ENCODE measurements at places on chromosomes 5 and 9. TPM values are rescaled to one million over a fixed set of nuclear protein-coding genes. Genes with fewer than 3 reads are reported as not detected.
A peak's percentile ranks its signal among the peaks of the same experiment; 100 is the strongest.

The CARD9 gene
- total RNA-seq = 1.2 TPM

GRCh38 chr5:8493176-8493575, 624.2 kb downstream of the MTRR start:
- ATAC-seq = no peak

The CYLC2 gene
- 0.38 TPM for total RNA-seq

DNA sequence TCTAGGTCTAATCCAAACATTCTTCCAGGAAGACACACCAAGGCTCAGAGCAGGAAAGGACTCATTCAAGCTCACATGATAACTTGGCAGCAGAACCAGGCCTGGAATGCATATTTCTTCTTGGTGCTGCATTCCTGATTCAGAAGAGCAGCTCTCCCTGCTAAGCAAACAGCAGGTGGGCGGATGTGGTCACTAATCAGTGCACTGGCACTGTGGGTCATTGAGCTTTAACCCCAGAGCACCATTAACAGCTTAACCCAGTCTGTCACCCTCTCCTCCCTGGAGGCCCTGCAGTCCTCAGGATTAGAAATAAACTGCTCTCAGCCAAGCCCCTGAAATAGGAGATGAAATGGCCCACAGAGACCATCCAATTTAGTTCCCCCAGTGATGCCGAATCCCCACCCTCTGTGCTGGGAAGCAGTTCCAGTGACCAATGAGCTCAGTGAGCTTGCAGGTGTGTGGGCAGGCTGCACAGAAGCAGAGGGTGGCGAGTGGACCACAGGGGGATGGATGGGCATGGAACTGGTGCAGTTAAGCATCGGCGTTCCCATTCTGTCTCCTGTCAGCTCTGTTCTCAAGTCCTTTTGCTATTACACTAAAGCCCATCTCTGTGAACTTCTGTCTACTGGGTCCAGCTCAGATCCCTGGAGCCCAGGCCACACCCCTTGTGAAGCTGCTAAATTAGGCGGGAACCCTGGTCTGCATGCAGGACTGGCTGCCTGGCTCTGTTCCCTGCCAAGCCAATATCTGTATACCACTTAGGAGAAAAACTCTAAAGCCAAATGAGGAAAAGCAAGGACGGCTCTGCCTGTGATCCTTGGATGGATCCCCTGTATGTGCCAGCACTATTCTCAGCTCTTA, 16.6 kb upstream of the MEGF9 start:
- peak; percentile 76 for ATAC-seq

The PCDHAC2 gene
- total RNA-seq = 0.19 TPM

DNA sequence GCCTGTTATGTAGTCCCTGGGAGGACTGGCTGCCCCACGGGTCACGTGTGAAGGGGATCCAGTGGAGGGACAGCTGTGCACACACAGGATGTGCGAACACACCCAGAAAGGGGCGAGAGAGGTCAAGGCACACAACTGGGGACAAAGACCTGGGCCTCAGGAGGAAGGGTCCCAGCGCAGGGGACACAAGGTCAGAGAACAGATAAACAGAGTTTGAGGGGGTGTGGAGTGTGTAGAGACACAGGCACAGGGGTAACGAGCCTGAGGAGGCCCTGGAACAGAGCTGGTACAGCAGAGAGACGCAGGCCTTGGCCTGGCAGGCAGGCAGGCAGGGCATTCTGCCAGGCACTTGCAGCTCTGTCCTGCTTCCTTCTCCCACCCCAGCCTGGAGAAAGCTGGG, 14.8 kb upstream of the PSMD5 start:
- peak; percentile 19 for ATAC-seq

- no peak for ATAC-seq
These were observed 17.4 kb downstream of the MAML1 start for GRCh38 chr5:179749857-179750508.

DNA sequence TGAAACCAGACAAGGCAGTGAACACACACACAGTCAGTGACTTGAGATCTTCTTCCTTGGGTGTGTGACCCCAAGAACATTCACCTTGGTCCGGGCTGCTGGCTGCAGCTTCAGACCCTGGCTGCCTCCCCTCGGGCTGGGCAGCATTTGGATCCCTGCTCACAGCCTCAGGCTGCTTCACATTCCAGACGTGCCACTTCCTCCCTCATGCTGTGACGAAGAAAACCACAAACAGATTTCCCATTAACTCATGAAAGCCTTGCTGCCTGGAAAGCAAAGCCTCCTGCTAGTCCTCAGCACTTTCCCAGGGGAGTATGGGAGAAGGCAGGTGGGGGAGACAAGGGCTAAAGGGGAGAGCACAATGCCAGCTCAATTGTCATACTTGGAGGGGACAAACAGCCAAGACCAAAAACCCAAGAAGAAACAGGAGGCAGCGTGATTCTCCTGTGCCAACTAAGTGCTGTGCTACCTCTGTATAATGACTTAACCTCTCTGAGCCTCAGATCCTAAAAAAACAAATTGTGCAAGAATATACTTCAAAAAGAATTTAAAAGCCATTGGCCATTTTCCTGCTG, 594.6 kb upstream of the BRINP1 start:
- no peak for ATAC-seq

The ROPN1L gene
- total RNA-seq = 2.2 TPM

The ROR2 gene
- 15.2 TPM for total RNA-seq

DNA sequence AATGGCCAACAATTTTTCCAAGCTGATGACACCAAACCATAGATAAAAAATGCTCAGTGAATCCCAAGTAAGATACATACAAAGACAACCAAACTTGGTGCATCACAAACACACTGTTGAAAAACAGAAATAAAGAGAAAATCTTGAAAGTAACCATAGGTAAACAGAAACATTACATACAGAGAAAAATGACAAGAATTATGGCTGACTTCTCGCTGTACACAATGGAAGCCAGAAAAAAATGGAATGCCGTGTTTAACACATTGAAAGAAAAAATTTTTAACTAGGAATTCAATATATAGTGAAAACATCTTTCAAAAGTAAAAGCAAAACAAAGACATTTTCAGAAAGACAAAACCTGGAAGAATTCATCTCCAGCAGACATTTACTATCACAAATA, 20.6 kb downstream of the DAP start:
- no peak for ATAC-seq

DNA sequence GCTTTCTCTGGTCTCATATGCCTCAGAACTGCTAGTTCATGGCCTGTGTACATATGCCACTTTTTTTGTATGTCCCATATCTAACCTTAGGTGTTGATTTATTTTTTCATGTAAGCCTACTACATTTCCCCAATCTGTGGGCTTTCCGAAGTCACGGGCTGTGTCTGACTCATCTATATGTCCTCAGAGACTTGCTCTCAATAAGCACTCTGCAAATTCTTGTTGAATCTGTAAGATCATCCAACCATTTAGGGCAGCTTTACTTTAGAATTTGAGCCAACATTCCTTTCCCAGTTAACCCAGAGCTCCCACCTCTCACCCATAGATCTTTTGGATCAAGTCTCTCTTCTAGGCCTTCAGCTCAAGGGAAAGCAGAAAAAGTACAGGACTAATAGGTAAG, 263.4 kb downstream of the SEC61B start:
- no peak for ATAC-seq
